PC-3 (cell line): ENCODE measurements at places on chromosomes 11 and 22.

DNA sequence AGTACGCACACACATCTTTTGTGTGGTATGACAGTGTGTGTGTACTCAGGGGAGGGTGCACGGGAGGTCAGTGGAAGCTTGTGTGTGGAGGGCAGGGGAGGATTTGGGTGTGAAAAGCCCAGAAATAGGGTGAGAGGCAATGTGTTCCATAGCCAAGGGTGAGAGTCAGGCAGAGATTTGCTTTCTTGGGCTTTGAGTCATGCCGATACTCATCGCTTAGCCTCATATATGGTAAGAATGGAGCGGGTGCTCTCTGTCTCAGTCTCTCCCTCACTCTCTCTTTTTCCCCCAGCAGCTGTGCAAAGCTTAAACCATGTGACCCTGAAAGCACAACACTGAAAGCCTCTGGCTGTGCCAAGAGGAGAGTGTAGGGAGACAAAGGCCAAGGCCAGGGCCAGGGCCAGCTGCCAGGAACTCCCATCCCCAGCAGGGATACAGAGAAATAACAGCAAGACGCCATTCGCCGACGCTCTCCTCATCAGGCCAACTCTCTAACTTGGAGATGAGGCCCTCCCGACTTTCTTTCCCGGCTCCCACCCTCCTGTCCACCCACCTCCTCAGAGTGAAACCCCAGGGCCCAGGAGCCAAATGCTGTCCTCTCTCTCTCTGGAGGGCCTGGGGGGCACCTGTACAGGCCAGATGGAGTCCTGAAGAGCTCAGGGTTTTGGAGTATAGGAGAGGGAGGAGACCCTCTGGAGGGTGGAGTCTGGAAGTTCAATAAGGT is 20.3 kb upstream of the MICAL3 start:
- no peak for DNase-seq

- no peak for DNase-seq
These were observed 7.4 kb downstream of the PYGM start for GRCh38 chr11:64752175-64752970.

DNA sequence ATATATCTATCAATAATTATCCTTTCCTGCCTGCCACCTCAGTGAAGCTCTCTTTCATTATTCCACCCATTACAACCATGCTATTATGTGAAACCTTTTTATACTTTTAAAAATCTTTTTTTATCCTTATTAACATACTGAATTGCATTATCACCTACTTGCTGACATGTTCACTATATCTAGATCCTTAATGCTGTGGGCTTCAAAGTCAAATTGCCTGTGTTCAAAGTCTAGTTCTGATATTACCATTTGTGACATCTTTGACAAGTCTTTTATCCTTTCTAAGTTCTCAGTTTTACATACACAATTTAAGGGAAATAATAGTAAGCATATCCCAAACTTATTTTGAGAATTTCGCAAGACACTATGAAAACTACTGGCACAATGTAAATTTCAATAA is 2239.4 kb downstream of the LRRC4C start:
- no peak for DNase-seq

GRCh38 chr11:115558635-115559034 is 54.4 kb upstream of the CADM1 start:
- no peak for DNase-seq

DNA sequence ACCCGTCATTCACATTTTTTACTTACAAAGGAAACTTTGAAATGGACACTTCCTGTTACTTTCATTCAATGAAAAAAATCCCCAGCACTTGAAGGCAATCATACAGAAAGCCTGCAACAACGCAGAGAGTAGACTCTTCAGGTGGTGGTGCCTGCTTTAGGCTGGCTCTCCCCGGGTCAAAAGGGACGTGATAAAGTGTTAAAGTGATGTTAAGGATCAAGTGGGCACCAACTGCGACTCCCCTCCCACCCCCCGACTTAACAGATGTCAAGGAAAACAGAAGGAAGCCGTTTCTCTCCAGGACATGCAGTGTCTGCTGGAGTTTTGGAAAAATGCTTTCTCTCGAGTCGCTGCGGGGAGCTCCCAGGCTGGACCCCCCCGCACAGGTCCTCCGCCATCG is 414 bp upstream of the PNPLA3 start:
- no peak for DNase-seq

- DNase-seq: no peak
These were observed 270.7 kb upstream of the MTNR1B start for GRCh38 chr11:92698742-92699141.

GRCh38 chr11:134063991-134064747 is 4.7 kb upstream of the JAM3 start:
- DNase-seq: no peak
